Ammon's horn (tissue), 1 donor: ENCODE measurements at places on chromosomes 5 and 9.

DNA sequence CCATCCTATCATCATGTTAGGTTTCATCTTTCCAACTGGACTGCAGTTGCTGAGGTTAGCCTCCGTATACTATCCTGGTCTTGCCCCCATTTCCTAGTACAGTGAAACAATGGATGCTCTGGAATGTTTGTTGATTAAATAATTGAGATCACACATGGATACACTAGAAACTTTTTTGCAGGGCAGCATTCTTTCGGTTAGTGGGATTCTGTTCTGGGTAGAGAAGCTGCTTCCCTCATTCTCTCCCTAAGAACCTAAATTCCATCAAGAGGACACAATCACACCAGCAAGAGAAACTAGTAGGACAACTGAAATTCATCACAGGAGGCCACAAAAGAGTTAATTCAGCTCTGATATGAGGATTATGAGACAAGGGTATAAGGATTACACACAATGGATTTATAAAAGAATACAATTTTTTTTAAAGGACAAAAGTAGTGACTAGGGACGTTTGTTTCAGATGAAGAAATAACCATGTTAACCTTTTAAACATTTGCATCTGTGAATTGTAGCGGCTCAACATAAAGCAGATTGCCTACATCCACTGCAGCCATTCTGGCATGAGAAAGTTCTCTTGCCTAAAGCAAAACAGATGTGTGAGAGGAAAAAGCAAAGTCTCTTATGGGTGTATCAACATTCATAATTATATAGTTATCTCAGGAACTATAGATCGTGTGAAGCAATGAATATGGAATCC is 162.7 kb upstream of the LHFPL2 start:
- DNase-seq = no peak

GRCh38 chr9:126490214-126490631 is 123.5 kb upstream of the LMX1B start:
- no peak for DNase-seq

DNA sequence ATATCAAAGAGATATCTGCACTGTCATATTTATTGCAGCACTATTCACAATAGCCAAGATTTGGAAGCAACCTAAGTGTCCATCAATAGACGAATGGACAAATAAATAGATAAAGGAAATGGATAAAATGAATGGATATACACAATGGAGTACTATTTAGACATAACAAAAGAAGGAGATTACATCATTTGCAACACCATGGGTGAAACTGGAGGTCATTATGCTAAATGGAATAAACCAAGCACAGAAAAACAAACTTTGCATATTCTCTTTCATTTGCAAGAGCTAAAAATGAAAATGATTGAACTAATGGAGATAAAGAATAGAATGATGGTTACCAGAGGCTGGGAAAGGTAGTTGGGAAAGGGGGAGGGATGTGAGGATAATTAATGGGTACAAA is 155.0 kb upstream of the PTGER4 start:
- no peak for DNase-seq

GRCh38 chr5:140151144-140152021 is 23.6 kb upstream of the CYSTM1 start:
- no peak for DNase-seq

- no peak for DNase-seq
Measured at GRCh38 chr5:141732417-141732816, 50.4 kb upstream of the ARAP3 start.

DNA sequence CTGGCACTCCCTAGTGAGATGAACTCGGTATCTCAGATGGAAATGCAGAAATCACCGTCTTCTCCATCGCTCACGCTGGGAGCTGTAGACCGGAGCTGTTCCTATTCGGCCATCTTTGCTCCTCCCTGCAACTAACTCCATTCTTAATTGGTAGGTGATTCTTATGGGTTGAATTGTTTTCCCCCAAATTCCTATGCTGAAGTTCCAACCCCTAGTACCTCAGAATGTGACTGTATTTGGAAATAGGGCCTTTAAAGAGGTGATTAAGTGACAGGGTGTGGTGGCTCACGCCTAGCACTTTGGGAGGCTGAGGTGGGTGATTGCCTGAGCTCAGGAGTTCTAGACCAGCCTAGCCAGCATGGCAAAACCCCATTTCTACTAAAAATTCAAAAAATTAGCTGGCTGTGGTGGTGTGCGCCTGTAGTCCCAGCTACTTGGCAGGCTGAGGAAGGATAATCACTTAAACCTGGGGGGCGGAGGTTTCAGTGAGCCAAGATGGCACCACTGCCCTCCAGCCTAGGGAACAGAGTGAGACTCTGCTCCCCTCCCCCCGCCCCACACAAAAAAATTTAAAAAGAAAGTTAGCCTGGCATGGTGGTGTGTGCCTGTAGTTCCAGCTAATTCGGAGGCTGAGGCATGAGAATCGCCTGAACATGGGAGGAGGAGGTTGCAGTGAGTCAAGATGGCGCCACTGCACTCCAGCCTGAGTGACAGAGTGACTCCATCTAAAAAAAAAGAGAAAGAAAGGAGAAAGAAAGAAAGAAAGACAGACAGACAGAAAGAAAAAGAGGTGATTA is 25.2 kb upstream of the FOCAD start:
- no peak for DNase-seq

GRCh38 chr5:172745406-172745805 is 25.6 kb downstream of the DUSP1 start:
- DNase-seq = no peak

DNA sequence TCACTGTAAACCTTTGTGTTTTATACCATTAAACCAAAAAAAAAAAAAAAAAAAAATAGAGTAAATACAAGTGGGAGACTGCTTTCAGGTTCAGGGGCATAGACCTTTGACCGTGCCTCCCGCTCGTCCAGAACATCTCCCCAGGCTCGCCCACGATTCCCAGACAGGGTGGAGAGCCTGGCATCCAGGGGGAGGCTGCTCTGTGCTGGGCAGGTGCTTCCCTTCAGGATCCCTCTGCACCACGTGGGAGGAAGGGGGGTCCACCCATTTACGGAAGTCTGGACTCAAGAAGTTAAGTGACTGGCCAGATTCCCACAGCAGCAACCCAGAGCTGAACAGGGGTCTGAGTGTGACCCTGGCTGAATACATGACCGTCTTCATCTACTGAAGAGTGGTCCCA is 125.4 kb upstream of the LMX1B start:
- no peak for DNase-seq

GRCh38 chr5:127886081-127886480 is 182.9 kb downstream of the CCDC192 start:
- no peak for DNase-seq

- no peak for DNase-seq
Measured at GRCh38 chr5:59835800-59836199, 57.7 kb downstream of the PDE4D start.
